G401 (cell line): ENCODE measurements at places on chromosomes 4 and X. TPM values are rescaled to one million over a fixed set of nuclear protein-coding genes. Genes with fewer than 3 reads are reported as not detected.

- DNase-seq = no peak
These were observed 235.5 kb downstream of the GALNTL6 start for GRCh38 chr4:172048666-172049065.

- no peak for DNase-seq
These were observed 2.2 kb downstream of the NKX6-1 start for GRCh38 chr4:84496706-84497503.

DNA sequence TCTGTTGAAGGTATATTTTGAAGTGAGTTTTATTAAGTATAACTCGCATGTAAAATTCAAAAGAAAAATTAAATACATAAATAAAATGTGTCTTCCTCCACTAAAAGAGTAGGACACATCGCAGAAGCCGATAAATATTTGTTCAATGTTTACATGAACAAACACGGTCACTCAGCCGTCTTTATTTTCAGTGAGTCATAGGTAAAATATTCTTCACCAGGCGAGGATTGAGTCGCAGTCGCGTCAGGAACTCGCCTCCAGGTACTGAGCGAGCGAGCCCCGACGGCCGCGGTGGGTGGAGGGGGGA is 271 bp upstream of the FUNDC2 start:
- DNase-seq = no peak

- peak; percentile 21 for DNase-seq
These were observed 3.5 kb downstream of the IBSP start for GRCh38 chr4:87802858-87803257.

DNA sequence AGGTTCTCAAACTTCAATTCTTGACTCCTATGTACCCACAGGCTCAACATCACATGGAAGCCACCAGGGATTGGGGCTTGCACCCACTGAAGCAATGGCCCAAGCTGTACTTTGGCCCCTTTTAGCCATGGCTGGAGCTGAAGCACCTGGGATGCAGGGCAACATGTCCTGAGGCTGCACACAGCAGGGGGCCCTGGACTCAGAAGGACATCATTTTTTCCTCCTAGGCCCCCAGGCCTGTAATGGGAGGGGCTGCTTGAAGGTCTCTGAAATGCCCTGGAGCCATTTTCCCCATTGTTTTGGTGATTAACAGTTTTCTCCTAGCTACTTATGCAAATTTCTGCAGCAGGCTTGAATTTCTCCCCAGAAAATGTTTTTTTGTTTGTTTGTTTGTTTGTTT is 465.1 kb upstream of the PCDH10 start:
- DNase-seq = no peak

- no peak for DNase-seq
These were observed 29.3 kb upstream of the GPR101 start for GRCh38 chrX:137062915-137063617.

DNA sequence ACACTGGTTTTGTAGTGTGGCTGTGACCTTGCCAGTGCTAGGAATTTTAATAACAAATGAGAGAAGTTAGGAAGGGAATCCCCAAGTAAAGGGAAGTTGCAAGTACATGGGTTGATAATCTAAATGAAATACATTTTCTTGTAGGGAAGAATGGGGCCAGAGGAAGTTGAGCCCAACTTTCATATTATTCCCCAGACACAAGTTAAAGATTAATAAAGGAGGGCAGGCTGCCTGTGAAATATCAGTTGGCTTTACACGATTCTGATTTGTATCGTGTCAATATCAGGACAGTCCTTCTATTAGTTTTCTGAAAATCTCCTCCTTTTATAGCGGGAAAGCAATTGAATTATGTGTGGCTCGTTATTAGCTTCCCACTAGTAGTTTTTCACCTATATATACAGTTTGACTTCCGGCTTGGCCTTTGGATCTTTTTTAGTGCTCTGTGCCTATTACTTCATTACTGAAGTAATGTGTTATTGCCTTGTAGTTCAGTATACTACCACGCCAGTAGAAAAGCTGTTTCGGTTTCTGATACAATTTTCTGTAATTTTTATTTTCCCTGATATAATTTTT is 1.7 kb downstream of the PDLIM5 start:
- DNase-seq = no peak

GRCh38 chrX:39242187-39242586 is 440.9 kb downstream of the MID1IP1 start:
- peak; percentile 39 for DNase-seq

GRCh38 chr4:71878376-71878775 is 94.5 kb upstream of the GC start:
- no peak for DNase-seq

GRCh38 chrX:123337886-123338639 is 154.0 kb downstream of the GRIA3 start:
- DNase-seq = no peak

- no peak for DNase-seq
These were observed 482.4 kb downstream of the NAF1 start for GRCh38 chr4:162684371-162684700.

- DNase-seq = no peak
These were observed 74.5 kb upstream of the HS3ST1 start for GRCh38 chr4:11503166-11503565.

DNA sequence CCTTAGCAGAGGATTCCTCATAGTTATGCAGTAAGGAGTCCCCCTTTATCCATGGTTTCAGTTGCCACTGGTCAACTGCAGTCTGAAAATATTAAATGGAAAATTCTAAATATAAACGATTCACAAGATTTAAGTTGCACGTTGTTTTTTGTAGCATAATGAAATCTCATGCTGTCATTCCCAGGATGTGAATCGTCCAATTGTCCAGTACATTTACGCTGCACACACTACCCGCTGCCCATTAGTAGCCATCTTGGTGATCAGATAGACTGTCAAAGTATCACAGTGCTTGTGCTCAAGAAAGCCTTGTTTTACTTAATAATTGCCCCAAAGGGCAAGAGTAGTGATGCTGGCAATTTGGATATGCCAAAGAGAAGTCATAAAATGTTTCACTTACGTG is 434.8 kb downstream of the MAPK10 start:
- DNase-seq = no peak

DNA sequence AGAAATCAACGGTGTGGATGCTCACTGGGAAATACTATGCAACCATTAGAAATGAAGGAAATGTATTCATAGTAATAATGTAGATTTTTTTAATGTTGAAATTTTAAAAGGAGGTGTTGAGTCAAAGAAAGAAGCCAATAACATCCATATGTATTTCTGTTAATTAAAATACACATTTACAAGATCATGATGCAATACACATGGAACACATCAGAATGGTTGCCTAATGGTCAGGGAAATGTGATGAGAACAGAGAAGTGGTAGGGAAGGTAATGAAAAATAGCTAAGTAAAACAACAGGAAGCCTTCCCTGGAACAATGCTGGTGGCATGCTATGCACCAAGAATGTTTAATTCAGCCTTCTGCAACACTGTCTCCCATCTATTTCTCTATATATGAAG is 18.2 kb downstream of the AREG start:
- DNase-seq = no peak

- no peak for DNase-seq
These were observed 185.9 kb downstream of the CFAP299 start for GRCh38 chr4:80521438-80521837.

DNA sequence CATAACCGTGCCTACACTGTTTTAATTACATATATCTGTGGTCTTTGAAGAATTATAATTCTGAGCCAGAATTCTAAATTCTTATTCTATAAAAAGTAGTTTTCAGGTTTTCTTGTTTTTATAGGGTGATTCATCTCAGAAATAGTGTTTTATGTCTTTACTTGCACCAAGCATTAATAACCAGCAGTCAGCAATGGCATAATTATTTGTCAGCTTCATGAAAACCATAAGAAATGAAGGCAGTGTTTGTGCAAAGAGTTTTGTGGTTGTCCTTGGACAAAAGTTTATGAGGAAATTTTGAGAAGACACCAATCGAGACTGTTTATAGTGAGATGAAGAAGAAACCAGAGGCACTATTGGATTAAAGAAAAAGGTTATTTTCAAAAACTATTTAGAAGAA is 37.2 kb downstream of the EDNRA start:
- no peak for DNase-seq

DNA sequence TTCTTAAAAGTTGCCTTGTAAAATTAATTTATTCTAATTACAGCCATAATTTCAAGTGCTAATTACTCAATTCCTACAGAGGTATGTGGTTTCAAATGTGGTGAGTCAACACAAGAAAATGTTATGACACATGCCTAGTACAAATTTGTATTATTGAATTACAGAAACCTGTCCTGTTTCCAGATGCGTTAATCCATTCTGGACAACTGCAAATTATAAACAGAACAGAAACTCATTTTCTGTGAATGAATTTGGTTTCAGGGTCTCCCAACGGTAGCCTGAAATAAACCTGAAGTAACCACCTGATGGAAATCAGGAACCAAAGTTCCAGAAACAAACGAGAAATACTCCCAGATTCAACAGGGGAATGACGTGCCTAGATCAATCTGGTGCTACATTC is 328.6 kb upstream of the F9 start:
- no peak for DNase-seq

DNA sequence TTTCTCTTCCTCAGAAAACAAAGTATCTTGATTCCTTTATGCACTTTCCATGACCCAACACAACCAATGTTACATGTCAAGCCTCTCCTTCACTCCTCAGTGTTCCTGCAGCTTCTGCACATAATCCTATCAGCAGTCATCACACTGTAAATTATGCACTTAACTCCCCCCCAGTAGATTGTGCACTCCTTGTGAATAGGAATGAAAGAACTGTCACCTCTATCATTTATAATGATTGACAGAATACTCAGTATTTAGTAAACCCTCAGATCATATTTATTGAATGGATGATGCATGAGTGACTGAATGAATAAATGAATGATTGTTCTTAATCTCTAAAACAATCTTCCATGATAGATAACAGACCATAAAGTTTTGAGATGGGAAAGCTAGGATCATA is 253.3 kb downstream of the HS3ST1 start:
- DNase-seq = no peak

- peak; percentile 39 for DNase-seq
These were observed 13.9 kb downstream of the TNIP2 start for GRCh38 chr4:2742081-2742822.

DNA sequence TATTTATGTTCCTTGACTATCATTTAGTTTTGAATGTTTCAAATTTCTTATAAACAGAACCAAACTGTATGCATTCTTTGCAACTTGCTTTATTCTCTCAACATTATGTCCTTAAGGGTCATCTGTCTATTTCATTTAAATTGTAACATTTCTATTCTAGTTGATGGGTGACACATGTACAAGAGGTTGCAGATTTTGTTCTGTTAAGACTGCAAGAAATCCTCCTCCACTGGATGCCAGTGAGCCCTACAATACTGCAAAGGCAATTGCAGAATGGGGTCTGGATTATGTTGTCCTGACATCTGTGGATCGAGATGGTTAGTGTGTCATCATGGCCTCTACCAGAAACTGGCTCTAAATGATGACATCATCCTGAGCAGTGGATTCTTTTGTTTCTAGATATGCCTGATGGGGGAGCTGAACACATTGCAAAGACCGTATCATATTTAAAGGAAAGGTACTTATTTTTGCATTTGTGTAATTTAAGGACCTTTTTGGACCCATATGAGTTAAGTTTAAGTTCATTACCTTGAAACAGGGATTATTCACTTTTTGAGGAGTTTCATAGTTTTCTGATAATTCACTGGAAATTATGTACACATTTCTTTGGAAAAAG is 6.1 kb downstream of the LIAS start:
- no peak for DNase-seq

- no peak for DNase-seq
These were observed 65.2 kb upstream of the TENT5D start for GRCh38 chrX:80354966-80355465.

DNA sequence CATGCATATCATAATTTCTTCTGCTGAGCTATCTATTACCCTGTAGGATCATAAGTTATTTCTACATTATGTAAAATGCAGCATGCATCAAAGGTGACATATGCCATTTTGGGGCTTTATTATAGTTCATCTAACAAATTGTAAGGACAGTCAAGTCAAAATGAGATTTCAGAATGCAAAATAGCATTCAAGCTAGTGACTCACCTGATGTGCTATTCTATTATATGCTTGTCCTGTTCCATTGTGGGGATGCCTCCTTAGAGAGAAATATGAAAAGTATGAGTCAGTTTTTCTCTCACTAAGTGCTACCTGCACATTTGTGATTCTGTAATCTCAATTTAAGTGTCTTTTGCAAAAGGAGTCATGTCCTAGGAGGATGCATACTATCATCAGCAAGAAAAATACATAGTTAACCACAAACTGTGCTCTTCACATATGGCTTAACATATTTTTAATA is 647.0 kb upstream of the PCDH10 start:
- DNase-seq = no peak

GRCh38 chrX:46628460-46629371 is 55.2 kb downstream of the CHST7 start:
- DNase-seq = no peak

- DNase-seq = no peak
These were observed 7.5 kb upstream of the PDLIM3 start for GRCh38 chr4:185542626-185543315.

DNA sequence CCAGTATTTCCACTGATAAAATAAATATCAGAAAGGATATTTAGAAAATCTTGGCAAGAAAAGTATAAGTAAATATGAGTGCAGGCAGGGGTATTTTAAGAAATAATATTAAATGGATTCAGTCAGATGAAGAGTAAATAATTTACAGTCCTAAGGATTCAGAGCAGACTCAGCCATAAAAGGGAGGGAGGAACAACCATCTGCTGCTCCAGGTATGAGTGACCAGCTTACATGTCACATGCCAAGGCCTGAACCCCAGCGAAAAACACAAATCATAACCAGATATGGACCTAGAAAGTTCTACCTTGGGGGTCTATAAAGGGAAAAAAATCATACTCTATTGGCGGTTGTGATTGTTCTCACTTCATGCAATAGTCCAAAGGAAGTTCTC is 166.8 kb downstream of the COL4A6 start:
- no peak for DNase-seq

DNA sequence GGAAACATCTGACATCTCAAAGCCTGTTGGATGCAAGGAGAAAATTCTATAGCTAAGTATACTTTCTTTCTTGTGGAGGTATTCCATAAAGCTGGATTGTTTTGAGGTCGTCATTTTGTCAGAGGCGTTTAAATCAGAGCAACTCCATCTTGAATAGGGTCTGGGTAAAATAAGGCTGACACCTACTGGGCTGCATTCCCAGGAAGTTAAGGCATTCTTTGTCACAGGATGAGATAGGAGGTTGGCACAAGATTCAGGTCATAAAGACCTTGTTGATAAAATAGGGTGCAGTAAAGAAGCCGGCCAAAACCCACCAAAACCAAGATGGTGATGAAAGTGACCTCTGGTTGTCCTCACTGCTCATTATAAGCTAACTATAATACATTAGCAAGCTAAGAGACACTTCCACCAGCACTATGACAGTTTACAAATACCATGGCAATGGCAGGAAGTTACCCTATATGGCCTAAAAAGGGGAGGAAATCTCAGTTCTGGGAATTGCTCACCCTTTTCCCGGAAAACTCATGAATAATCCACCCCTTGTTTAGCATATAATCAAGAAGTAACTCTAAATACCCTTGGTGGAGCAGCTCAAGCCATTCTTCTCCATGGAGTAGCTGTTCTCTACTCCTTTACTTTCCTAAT is 11.9 kb downstream of the HSD17B13 start:
- no peak for DNase-seq

The AFP gene
- not detected in 2 replicates for total RNA-seq

The EMD gene
- 49.8 and 72.5 TPM in 2 replicates for total RNA-seq

The CXCL1 gene
- not detected in 2 replicates for total RNA-seq

The MEPE gene
- not detected in 2 replicates for total RNA-seq

The SYN1 gene
- total RNA-seq = 0.61 TPM in 1 of 2 replicates, not detected in the other

The IL2RG gene
- total RNA-seq = not detected in 2 replicates

The CXCL13 gene
- not detected in 2 replicates for total RNA-seq

The SLITRK2 gene
- total RNA-seq = not detected in 2 replicates

The RIBC1 gene
- total RNA-seq = 1.4 and 3.5 TPM in 2 replicates

The BEND2 gene
- not detected in 2 replicates for total RNA-seq

The CCNA2 gene
- 167 and 209 TPM in 2 replicates for total RNA-seq

The CXCL3 gene
- total RNA-seq = not detected in 2 replicates

The RTL9 gene
- total RNA-seq = 0.06 TPM in 1 of 2 replicates, not detected in the other
